Activated T-cell treated with anti-CD3 and anti-CD28 coated beads, Interleukin-2, amount 50 U/mL, for 24 hours (primary cell): ENCODE measurements at places on chromosomes 5 and 9.

DNA sequence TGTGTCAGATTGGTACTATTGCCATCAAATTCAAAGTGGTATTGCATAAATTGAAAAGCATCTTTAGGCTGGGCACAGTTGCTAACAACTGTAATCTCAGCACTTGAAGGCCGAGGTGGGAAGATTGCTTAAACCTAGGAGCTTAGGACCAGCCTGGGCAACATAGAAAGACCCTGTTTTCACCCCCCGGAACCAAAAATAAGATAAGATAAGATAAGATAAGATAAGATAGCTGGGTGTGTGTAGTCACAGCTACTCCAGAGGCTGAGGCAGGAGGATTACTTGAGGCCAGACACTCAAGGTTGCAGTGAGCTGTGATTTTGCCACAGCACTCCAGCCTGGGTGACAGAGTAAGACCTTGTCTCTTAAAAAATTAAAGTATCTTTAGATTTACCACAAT lies 297.9 kb upstream of the SEMA6A start:
- H3K4me3 ChIP-seq: no peak overlapping the region
- no peaks in the 10 kb centered on the region for H3K27me3 ChIP-seq
- no peak overlapping the region for H3K27ac ChIP-seq
- DNase-seq: no peak
- no peaks in the 10 kb centered on the region for H3K4me1 ChIP-seq
- no peaks in the 10 kb centered on the region for H3K36me3 ChIP-seq

DNA sequence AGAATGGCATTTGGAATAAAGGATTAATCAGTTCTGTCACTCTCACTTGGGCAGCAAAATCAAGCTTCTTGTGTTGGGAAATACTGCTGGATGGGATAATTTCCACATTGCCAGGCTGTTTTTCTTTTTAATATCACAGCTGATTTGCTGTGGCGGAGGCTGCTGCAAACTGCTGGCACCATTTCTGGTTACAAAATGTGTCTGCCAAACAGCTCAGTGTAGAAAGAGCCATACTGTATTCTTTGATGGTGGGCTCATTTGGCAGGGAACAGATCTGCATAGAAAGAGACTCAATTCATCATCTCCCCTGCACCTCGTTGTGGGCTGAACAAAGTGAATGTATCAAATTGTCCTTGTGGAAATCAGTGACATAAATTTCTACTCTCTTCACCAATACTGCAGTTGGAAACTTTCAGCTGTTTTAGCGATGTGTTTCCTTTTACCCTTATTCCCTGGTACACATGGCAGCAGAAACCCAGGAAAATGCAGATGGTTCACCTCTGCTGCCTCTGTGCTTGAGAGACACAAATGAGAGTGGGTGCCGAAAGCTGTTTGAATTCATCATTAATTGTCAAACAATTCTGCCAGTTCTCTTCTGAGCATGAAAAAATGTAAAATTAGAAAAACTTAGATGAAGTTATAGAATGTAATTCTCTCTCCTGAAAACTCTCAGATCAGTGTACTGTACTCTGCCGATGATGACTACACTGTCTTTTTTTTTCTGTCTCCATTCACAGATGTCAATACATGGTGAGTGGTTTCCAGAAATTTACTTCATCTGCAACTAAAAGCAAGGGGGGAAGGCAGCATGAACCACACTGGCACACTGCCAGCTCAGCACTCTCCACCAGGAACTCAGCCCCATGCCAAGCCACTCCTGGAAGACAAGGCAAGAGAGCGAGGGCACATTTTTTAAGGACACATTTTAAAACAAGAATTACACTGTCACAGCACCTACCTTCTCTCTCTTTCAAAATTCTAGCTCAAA lies 75.0 kb downstream of the HMHB1 start:
- no peak overlapping the region for H3K4me3 ChIP-seq
- H3K36me3 ChIP-seq: no peaks in the 10 kb centered on the region
- H3K4me1 ChIP-seq: no peaks in the 10 kb centered on the region
- no peaks in the 10 kb centered on the region for H3K27me3 ChIP-seq
- no peak for DNase-seq
- H3K27ac ChIP-seq: no peak overlapping the region

DNA sequence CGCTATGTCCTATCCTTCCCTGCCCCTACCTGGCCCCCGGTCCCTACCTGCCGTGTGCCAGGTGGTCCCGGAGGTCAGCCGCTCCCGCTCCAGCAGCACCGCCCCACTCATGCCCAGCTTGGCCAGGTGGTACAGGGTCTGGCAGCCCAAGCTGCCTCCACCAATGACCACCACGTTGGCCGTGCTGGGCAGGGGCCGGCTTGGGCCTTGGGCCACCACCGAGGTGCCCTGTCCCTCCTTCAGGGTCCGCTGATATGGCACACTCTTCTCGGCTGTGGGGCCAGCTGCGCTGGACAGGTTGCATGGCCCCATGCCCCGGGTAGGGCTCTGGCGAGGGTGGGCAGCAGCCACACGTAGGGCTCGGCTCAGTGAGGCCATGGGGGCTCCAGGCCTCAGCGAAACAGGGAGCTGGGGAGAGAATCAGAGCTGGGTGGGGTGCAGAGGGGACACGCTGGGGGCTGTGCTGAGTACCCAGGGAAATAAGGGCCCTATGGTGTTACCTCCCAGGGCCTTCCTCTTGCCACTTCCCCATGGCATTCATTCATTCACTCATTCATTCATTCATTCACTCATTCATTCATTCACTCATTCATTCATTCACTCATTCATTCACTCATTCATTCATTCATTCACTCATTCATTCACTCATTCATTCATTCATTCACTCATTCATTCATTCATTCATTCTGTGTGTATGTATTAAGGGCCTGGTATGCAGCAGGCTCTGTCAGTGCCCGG lies 4.2 kb downstream of the SARDH start:
- peaks cover 7% of the 10 kb centered on the region for H3K4me1 ChIP-seq
- no peaks in the 10 kb centered on the region for H3K36me3 ChIP-seq
- no peak overlapping the region for H3K4me3 ChIP-seq
- H3K27ac ChIP-seq: no peak overlapping the region

GRCh38 chr5:59485107-59485506 lies 408.4 kb downstream of the PDE4D start:
- no peak for DNase-seq
- no peaks in the 10 kb centered on the region for H3K36me3 ChIP-seq
- H3K27me3 ChIP-seq: peaks cover 4% of the 10 kb centered on the region
- peak overlapping the region; percentile 84 for H3K27ac ChIP-seq
- H3K4me1 ChIP-seq: peaks cover 24% of the 10 kb centered on the region
- H3K4me3 ChIP-seq: no peak overlapping the region

- no peak overlapping the region for H3K4me3 ChIP-seq
- peaks cover 87% of the 10 kb centered on the region for H3K27me3 ChIP-seq
- no peaks in the 10 kb centered on the region for H3K36me3 ChIP-seq
- DNase-seq: no peak
- no peak overlapping the region for H3K27ac ChIP-seq
- H3K4me1 ChIP-seq: no peaks in the 10 kb centered on the region
Observed at GRCh38 chr5:154521756-154522155, 43.7 kb upstream of the HAND1 start.

- H3K36me3 ChIP-seq: no peaks in the 10 kb centered on the region
- H3K4me3 ChIP-seq: peak overlapping the region; percentile 68
- peaks cover 2% of the 10 kb centered on the region for H3K27me3 ChIP-seq
- H3K27ac ChIP-seq: peak overlapping the region; percentile 97
Observed at GRCh38 chr5:76269259-76269931, 133.7 kb upstream of the IQGAP2 start.

DNA sequence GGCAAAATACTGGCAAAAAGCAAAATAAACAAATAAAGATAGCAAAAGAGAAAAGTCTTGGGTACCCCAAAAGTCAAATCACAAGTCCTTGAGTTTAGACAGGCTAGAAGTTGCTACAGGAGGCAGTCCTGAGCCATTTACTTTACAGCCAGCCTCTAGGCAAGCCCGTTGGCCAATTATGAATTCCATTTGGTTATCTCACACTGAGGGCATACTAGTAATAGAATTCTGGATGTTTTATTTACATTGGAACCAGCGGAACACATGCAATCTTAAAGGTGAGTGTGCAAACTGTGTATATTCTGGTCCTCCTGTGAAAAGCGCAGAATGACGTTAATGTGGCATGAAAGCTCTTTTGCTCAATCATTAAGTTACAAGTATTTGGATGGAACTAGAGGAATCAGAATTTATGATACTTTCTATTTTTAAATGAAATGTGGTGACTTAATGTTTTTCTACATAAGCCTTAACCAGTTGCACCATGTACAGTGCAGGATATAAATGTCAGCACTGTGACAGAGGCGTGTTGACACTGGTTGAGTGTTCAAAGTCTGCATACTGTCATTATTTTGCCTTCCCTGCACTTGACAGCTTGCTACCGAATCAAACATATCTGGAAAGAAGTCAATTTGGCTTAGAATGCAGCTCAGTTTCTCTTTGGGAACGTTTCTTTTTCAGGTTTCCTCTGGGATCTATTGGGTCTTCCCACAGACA lies 7.9 kb downstream of the GDNF start:
- H3K4me1 ChIP-seq: peaks cover 12% of the 10 kb centered on the region
- H3K27ac ChIP-seq: no peak overlapping the region
- no peaks in the 10 kb centered on the region for H3K36me3 ChIP-seq
- peaks cover 65% of the 10 kb centered on the region for H3K27me3 ChIP-seq
- DNase-seq: no peak

GRCh38 chr5:57513785-57514184 lies 31.2 kb upstream of the ACTBL2 start:
- no peak overlapping the region for H3K27ac ChIP-seq
- H3K4me3 ChIP-seq: no peak overlapping the region
- no peaks in the 10 kb centered on the region for H3K36me3 ChIP-seq
- H3K27me3 ChIP-seq: peaks cover 21% of the 10 kb centered on the region
- no peak for DNase-seq
- H3K4me1 ChIP-seq: peaks cover 3% of the 10 kb centered on the region

- H3K27ac ChIP-seq: no peak overlapping the region
- no peak overlapping the region for H3K4me3 ChIP-seq
- H3K36me3 ChIP-seq: no peaks in the 10 kb centered on the region
- H3K27me3 ChIP-seq: peaks cover 28% of the 10 kb centered on the region
- DNase-seq: no peak
Observed at GRCh38 chr9:74804018-74804385, 83.7 kb downstream of the TRPM6 start.

- H3K4me3 ChIP-seq: no peak overlapping the region
- H3K36me3 ChIP-seq: peaks cover 29% of the 10 kb centered on the region
- no peak for DNase-seq
- no peaks in the 10 kb centered on the region for H3K27me3 ChIP-seq
- H3K27ac ChIP-seq: no peak overlapping the region
- peaks cover 5% of the 10 kb centered on the region for H3K4me1 ChIP-seq
Observed at GRCh38 chr9:71929223-71929622, 17.8 kb downstream of the C9orf85 start.

DNA sequence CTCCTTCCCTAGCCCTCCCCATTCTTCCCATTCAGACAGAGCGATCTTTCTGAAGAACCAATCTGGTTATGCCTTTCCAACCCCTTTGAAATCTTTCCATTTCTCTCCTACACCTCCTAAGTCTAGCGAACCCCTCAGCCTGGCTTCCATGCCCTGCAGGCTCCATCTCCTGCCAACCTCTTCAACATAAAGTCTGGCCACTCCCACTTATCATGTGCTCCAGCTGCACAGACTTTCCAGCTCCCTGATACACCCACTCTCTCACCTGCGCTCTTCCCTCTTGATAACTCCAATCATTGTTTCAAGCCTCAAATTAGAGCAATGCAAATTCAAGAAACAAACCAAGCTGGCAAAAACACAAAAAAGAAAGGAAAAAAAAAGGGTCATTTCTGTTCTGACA lies 3.8 kb upstream of the ORM1 start:
- peaks cover 10% of the 10 kb centered on the region for H3K4me1 ChIP-seq
- H3K27ac ChIP-seq: no peak overlapping the region
- peak; percentile 2 for DNase-seq
- H3K4me3 ChIP-seq: no peak overlapping the region

GRCh38 chr9:105500108-105500766 lies 52.4 kb downstream of the FSD1L start:
- no peaks in the 10 kb centered on the region for H3K27me3 ChIP-seq
- no peak overlapping the region for H3K27ac ChIP-seq
- no peak for DNase-seq

DNA sequence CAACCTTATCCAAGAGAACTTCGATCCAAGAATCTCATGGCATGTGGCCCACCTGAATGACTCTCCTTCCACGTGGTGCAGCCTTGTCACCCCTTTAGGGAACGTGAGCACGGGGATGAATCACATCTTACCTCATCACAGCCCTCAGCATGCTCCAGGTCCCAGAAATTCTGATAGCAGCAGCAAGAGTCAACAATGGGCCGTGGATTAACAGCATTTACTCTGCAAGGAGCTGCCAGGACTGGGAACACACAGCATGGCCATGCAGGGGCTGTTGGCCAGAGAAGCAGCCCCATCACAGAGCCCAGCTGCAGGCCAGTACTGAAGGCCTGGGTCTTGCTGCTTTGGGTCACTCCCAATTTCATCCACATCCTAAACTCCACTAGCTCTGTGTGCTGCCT lies 150.4 kb downstream of the C5orf15 start:
- no peaks in the 10 kb centered on the region for H3K36me3 ChIP-seq
- H3K4me1 ChIP-seq: peaks cover 3% of the 10 kb centered on the region
- no peak overlapping the region for H3K27ac ChIP-seq
- DNase-seq: peak; percentile 2

DNA sequence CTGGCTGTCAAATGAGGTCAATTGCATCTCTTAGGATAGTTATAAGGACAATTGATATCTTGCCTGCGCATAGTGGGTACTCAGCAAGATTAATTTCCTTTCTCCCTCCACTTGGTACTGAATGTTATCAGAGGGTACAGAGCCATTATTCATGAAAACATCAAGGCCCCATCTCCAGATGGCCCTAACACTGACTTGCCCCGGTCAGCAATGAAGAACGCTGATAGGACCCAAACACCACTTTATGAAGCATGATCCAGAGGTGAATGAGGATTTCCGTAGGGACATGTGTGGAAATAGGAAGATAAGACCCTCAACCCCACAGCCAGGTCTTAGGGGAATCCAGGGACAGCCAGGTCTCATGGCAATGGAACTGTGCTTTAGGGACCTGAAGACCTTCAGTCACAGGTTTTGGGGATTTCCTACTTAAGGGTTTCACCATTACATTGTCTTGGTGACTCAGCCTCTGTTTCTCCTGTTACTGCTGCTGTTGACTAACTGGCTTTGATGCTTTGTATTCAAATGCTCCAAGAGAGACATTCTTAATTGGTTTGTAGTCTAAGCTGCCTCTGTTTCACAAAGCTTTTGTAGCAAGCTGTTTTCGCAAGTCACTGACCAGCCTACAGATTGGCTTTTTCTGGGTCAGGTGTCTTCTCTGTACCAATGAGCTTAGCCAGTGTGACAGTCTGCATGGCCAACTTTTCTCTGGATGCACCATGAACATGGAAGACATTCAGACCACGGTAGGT lies 35.3 kb upstream of the IQGAP2 start:
- peak overlapping the region; percentile 88 for H3K27ac ChIP-seq
- no peaks in the 10 kb centered on the region for H3K36me3 ChIP-seq
- peaks cover 30% of the 10 kb centered on the region for H3K4me1 ChIP-seq
- DNase-seq: peak; percentile 42

- DNase-seq: no peak
- H3K36me3 ChIP-seq: no peaks in the 10 kb centered on the region
- H3K27ac ChIP-seq: no peak overlapping the region
- H3K27me3 ChIP-seq: no peaks in the 10 kb centered on the region
- H3K4me1 ChIP-seq: peaks cover 2% of the 10 kb centered on the region
Observed at GRCh38 chr5:133292300-133292699, 240.5 kb downstream of the HSPA4 start.

- H3K4me1 ChIP-seq: no peaks in the 10 kb centered on the region
- no peak overlapping the region for H3K27ac ChIP-seq
- no peak for DNase-seq
- no peaks in the 10 kb centered on the region for H3K36me3 ChIP-seq
Observed at GRCh38 chr5:51396797-51397196, 13.5 kb downstream of the ISL1 start.

- no peaks in the 10 kb centered on the region for H3K36me3 ChIP-seq
- H3K27me3 ChIP-seq: no peaks in the 10 kb centered on the region
- no peak overlapping the region for H3K4me3 ChIP-seq
Observed at GRCh38 chr9:19754921-19755320, 33.9 kb downstream of the SLC24A2 start.
